ENCODE measurements at places on chromosomes 3 and 15.

DNA sequence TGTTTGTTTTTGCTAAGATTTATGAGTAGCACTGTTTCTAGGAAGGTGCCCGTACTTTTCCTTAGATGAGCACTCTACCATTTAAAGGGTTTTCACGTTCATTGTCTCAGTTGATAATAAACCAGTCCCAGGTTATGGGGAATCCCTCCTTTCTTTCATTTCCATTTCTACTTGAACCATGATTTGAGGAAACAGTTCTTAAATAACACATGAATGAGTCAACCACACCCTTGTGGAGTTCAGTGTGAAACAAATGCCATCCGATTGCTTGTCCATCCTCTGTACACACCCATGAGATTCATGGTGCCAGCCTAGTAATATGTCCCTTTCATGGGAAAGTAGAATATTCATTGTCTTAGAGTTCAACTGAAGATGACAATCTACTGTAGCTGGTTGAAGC lies 23.1 kb downstream of the CMTM8 start:
- DNase-seq = no peak

GRCh38 chr3:196111939-196112386 lies 30.1 kb upstream of the TFRC start:
- no peak for DNase-seq

- DNase-seq = no peak
Observed at GRCh38 chr15:101625980-101626379, 26.2 kb downstream of the TM2D3 start.

- DNase-seq = no peak
Observed at GRCh38 chr3:4581124-4581424, 87.9 kb downstream of the ITPR1 start.

- DNase-seq = no peak
Observed at GRCh38 chr3:171061749-171062148, 35.2 kb upstream of the SLC2A2 start.

DNA sequence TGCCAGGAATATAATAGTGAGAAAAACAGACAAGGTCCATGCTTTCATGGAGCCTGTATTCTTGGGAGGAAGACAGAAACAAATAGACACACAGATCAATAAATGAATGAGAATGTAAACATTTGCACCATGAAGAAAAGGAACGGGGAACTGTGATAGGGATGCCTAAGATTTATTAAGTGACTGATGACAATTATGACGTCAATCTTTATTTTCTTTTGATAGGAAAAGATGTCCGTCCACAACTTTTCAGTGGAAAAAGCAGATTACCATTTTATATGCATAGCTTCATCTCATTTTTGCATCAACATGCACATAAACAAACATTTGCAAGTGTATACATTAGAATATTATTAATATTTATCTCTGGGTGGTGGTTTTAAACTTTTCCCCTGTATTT lies 27.9 kb upstream of the WNT5A start:
- DNase-seq = no peak

GRCh38 chr3:50157827-50158529 lies 2.9 kb downstream of the SEMA3F start:
- DNase-seq = no peak

DNA sequence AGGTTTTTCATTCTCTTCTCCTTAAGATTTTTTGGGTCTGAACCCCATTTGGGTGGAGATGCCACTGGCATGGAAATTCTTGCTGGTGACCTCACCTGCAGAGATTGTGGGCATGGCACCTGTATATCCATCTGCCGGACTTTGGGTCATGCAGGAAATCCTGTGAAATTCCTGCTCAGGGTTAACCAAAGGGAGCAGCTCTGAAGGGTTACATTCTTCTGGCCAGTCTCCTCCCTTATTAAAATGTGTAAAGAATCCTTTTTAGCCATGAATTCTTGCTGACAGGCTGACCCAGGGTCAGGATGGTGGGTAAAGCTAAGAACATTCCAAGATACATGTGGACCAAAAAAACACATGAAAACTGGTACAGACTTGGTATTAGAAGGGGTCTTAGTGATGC lies 27.4 kb downstream of the ARHGEF26 start:
- no peak for DNase-seq

Data from T-helper 2 cell (primary cell).